ENCODE measurements at places on chromosomes 2 and 18.

GRCh38 chr2:15866563-15867193 is 73.7 kb upstream of the MYCN start:
- no peak for DNase-seq

DNA sequence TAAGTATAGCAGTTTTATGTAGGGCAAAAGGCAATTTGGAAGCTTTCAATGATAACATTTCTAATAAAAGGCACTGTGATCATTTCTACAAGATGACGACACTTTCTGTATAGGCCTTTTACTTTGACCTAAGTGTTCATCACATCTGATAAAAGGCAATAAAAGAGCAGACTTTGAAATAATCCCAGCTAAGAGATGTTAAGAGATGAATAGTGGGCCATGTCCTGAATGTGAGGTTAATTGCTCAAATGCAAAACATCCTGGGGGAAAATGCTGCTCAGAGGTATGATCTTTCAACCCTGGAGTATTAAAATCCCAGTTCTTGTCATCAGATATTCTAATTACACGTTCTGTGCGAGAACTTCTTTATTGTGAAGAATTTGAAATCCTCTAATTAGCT is 677.6 kb downstream of the SOCS6 start:
- no peak for DNase-seq

- no peak for DNase-seq
Measured at GRCh38 chr2:137826373-137827372, 137.6 kb upstream of the HNMT start.

GRCh38 chr2:223526106-223526505 is 76.1 kb downstream of the SCG2 start:
- DNase-seq: no peak

- no peak for DNase-seq
Measured at GRCh38 chr2:181876614-181877063, 14.9 kb upstream of the ITPRID2 start.

- DNase-seq: no peak
Measured at GRCh38 chr2:120227111-120227991, 4.2 kb upstream of the TMEM185B start.

- no peak for DNase-seq
Measured at GRCh38 chr2:190819840-190820301, 60.8 kb upstream of the GLS start.

- DNase-seq: no peak
Measured at GRCh38 chr18:47118981-47119380, 31.3 kb downstream of the HDHD2 start.

All from endothelial cell (in vitro differentiated cells).